Fibroblast of upper back skin (primary cell): ENCODE measurements at places on chromosomes 13 and 19.

- DNase-seq, result no peak
Observed at GRCh38 chr13:99382428-99383133, 75.4 kb upstream of the GPR183 start.

- DNase-seq, result no peak
Observed at GRCh38 chr13:42495255-42495654, 78.7 kb upstream of the TNFSF11 start.

DNA sequence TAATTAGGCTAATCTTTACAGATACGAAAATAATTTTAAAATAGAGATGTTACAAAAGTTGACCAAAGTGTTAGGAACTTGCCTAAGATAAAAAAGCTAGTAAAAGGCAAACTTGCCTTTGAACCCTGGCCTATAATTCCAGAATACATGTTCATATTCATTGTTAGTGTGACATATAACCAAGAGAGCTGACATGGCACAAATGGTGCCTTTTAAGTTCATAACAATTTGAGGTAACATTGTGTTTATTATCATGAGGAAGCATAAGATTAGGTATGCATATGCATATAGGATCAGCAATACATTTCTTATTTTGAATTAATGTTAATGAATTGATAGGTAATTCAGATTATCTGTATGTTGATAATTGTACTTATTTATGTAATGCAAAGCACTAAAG is 1537.9 kb upstream of the PRR20A start:
- DNase-seq, result no peak

GRCh38 chr19:3275583-3276340 is 51.3 kb downstream of the CELF5 start:
- peak; percentile 66 for DNase-seq

DNA sequence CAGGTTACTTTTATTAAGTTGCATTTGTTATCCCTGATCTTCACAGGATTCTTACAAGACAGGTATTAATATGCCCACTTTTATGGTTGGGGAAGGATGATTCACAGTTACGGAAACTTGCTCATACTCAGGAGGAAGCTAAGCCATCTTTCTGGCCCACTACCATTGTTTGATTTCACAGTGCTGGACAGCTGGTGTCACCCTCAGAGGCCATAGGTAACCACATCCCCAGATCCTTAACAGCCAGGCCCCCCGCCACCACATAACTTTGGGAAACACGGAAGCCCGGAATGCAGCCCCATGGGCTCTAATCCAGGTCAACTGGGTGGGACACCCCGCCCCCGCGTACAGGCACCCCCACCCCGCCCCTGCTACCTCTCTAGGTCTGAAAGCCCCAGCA is 119.7 kb downstream of the IRS2 start:
- DNase-seq, result no peak

DNA sequence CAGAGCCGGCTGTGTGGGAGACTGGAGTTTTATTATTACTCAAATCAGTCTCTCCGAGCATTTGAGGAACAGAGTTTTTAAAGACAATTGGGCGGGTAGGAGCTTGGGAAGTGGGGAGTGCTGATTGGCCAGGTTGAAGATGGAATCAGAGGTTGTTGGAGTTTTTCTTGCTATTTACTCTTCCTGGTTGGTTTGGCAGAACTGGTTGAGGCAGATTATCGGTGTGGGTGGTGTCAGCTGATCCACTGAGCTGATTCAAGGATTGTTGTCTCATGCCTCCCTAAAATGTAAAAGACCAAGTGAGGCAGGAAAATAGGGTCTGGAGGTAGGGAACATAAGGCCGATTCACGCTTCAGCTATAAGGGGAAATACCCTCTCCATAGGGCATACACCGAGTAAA is 1.3 kb upstream of the TDRD12 start:
- no peak for DNase-seq

DNA sequence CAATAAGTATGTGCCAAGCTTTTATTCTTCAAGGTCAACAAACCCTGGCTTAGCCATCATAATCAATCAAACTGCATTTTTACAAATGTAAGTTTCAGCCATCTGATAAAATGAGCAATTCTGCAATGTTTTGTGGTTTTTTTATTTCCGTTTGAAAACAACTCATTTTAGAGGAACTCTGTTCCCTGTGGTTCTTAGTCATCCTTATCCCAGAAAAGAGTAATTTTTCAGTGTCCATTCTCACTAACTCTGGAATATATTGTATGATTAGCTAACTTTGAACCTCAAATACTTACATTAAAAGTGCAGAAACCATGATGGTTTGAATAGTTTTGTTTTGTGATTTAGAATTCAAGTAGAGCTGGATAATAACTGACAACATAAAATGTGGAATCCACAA is 87.6 kb downstream of the IRS2 start:
- peak; percentile 90 for DNase-seq

- DNase-seq, result no peak
Observed at GRCh38 chr13:70249332-70250064, 141.2 kb upstream of the KLHL1 start.

GRCh38 chr19:35040826-35041547 is 534 bp upstream of the HPN start:
- no peak for DNase-seq

GRCh38 chr19:12792051-12792852 is 966 bp downstream of the JUNB start:
- peak; percentile 41 for DNase-seq
